ENCODE measurements at places on chromosomes 2 and 18. TPM values are rescaled to one million over a fixed set of nuclear protein-coding genes. Genes with fewer than 3 reads are reported as not detected.

The VWA3B gene
- not detected for total RNA-seq

DNA sequence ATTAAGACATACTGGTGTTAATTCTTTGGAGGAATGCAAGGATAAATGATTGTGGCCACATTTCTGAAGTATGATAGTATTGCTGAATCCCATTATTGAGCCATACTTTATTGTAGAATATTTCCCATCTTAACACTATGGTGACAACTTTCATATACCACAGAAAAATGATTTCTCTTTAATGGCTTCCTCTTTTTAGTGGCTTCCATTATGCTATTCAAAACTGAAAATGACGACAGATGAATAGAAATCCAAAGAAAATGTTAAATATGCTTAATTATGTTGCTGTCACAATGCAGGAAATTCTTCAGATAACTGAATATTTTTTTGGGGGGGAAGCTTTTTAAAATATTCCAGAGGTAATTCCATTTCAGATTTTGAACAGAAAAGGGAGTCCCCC is 88.9 kb upstream of the TMEM200C start:
- DNase-seq = no peak

The IL36B gene
- total RNA-seq = not detected

The SERPINB12 gene
- total RNA-seq = not detected

The MYOM1 gene
- 2.3 TPM for total RNA-seq

The LHCGR gene
- not detected for total RNA-seq

DNA sequence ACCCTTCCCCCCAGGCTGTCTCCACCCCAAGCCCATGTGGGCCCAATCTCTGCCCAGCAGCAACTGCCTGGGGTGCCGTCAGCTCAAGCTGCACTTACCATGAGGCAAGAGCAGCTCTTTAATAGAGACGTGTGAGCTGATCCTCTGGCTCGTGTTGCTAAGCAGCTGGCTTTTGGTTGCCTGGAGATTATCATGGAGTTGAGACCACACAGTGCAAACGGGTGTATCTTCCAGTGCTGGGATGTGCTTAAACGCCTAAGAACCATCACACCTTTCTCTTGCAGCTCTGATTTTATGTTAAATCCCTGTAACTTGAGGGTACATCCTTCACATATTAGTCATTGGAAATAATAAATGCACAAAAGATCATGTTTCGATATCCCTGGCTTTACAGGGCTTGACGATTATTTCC is 271.1 kb downstream of the PRKCE start:
- no peak for DNase-seq

GRCh38 chr2:9658972-9659371 is 28.2 kb upstream of the YWHAQ start:
- DNase-seq = no peak
